ENCODE measurements at places on chromosomes 4 and X.

- DNase-seq: no peak
Observed at GRCh38 chrX:155094468-155095061, 23.3 kb downstream of the BRCC3 start.

DNA sequence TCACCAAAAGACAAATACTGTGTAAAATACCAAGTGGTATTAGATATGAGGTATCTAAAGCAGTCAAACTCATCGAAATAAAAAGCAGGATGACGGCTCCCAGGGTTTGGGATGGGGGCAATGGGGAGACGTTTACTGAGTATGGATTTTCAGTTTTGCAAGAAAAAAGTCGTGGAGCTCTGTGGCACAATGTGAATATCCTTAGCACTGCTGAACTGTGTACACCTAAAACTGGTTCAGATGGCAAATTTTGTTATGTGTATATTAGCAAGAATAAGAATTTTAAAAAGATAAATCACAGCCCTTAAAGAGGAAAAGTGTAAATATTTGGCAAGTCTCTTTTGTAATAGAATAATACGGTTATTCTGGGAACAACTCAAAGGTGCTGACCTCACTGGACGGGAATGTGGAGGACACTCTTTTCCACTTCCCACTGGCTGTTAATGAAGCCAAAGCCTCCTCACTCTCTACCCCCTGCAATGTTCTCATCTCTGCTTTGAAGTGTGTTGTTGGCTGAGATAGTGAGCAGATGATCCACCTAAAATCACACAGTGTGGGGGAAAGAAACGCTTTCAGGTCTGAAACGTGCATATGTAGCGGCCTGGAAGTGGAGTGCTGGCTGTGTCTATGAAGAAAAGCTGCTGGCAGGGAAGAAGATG, 49.2 kb downstream of the SEL1L3 start:
- no peak for DNase-seq

GRCh38 chr4:15054541-15054940, 52.3 kb downstream of the CPEB2 start:
- no peak for DNase-seq

DNA sequence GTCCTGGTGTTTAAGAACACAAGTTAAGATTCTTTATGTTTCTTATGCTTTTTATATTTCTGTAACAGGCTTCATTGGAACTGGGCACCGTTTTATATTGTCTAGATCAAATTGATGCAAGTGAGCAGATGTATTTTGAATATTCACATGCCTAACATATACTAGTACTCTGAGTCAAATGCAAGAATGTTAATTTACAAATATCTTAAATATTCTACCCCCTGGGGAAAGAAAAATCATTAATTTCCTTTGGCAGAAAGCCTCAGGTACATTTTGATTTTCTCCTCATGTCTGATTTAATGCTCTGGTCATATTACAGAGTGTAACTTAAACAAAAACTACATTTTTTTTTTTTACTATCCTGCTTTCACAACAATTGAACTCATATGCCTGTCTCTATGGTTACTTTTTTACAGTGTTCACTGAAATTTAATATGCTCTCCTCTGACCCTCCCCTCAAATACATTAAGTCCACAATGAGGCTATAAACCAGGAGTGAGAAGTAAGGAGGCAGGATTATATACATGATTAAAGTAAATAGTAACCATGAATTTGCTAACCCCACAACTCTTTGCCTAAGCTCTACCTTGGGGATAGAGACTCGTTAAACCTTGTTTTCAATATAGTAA, 2.4 kb upstream of the NSUN7 start:
- no peak for DNase-seq

All from stimulated activated CD4-positive, alpha-beta T cell treated with anti-CD3 and anti-CD28 coated beads, Interleukin-4, amount 100 ng/mL, for 1 hour (primary cell).